SHP77 treated with DMSO at 0.1 percent for 48 hours (cell line): ENCODE measurements at places on chromosomes 2 and 18.

DNA sequence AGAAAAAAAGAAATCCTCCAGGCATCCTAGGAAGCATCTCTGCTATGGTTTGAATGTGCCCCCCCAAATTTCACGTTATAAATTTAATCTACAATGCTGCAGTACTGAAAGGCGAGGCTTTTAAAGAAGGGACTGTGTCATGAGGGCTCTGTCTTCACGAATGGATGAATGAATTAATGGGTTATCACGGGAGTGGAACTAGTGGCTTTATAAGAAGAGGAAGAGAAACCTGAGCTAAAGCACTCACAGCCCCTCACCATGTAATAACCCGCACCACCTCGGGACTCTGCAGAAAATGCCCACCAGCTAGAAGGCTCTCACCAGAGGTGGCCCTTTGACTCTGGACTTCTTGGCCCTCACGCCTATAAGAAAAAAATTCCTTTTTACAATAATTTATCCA is 27.6 kb downstream of the RNU4ATAC start:
- no peak for DNase-seq

DNA sequence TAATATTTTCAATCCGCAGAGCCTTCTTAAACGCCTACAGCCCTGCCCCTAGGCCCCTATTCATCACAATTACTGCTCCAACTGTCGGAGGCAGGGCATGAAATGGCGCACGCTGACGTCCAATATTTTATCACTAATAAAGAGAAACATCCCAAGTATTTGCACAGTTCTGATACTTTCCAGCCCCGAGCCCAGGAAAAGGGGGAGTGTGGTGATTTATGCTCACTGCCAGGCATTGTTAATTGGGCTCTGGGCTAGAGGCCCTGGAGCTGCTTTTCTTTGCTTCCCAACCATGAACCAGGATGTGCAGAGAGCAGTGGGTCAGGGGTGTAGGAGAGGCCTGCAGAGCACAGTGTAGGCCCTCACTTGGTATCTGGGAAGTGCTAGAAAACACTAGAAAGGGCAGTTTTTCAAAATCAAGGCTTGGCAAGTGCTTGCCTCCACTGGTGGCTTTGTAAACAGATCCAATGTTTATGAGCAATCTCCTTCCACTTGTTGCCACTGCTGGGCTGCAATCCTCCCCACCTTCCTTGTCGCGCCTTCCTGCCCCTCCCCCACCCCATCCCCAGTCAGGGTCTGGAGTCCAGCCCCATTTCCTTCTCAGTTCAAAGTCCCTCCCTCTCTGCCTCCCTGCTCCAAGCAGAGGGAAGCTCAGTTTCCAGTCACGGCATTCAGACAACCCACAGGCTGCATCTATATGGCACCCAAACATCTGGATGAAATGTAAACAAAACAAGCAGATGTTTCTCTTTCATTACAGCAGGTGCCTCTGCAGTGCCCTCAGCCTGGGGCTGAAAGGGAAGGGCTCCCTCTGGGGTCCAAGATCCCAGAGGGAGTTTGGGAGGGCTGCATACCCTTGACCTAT is 83.9 kb upstream of the PKDCC start:
- no peak for DNase-seq

GRCh38 chr2:60719331-60719730 is 36.7 kb upstream of the PAPOLG start:
- DNase-seq, result no peak

DNA sequence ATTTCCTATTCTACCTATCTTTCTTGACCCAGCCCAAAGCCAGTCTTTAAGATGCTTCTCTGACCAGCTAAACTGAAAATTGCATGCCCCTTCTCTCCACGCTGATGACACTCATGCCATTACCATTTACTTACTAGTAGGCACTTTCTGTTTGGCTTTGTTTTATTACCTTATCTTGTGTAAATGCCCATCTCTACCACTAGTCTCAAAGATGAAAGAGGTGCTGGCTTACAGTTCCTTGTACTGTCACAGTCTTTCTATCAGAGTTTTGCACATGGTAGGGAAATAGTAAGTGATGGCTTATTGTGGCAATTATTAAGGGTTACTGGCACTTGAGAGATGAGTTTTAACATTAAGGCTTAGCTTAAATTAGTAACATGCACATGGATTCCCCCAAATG is 352.1 kb downstream of the RBM43 start:
- no peak for DNase-seq
